Activated naive CD4-positive, alpha-beta T cell treated with anti-CD3 and anti-CD28 coated beads, Interleukin-2, amount 50 U/mL, for 72 hours (primary cell): ENCODE measurements at places on chromosomes 3 and 15.

GRCh38 chr3:127903611-127904375 lies 11.2 kb upstream of the KBTBD12 start:
- no peak for DNase-seq

DNA sequence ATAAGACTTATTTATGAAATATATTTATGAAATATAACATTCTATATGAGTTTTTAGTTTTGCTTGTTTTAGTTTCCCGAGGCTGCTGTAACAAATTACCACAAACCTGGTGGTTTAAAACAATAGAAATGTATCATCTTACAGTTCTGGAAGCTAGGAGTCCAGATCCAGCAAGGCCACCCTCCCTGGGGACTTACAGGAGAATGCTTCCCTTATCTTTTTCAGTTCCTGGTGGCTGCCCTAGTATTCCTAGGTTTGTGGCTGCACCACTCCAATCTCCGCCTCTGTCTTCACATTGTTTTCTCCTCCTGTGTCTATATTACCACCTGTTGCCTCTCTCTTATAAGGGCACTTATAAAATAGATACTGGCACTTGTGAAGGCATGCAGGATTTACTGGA lies 877.8 kb downstream of the TUSC7 start:
- DNase-seq: no peak

DNA sequence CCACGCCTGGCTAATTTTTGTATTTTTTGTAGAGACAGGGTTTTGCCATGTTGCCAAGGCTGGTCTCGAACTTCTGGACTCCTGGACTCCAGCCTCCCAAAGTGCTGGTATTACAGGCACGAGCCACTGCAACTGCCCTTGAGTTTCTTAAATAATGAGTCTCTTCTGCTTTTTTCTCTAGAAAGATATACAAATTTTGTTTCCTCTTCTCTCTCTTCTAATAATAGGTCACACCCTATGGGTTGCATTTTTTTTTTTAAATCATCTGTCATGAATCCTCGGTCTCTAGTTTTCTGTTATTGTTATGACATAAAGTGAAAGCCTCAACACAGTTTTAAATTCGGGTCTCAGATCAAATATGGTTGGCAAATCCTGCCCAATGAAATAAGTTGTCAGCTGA lies 111.2 kb downstream of the IL12A start:
- DNase-seq: no peak

DNA sequence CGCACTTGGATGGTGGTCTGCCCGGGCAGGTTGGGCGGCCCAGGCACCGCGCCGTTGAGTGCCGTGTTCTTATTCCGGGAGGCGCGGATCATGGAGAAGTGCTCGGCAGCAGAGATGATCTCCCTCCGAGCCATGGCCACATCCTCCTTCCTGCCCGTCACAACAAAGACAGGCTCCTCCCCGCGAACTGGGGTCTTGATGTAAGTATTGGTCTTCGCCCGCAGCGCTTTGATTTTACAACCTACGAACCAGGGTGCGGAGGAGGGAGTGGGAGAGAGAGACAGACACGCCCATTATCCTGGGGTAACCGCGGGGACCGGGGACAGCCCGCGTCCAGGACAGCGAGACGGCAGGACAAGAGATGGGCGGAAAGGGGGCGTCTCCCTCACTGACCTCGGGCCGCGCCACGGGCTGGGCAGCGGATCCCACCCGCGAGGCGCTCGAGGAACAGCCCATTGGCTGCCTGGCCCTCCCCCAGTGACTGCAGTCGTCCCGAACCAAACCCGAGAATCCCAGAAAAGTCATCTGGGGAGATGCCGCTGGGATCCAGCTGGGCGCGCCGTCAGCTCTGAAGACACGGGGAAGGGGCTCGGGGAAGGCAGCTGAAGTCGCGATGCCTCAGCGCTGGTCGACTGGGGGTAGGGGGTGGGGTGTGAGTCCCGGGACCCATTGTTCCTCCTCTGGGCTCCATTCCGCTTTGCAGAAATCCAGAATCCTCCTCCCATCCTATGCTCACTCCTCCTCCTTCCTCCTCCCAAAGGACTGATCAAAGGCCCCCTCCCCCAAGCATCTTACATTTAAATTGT lies 1.2 kb downstream of the MEX3B start:
- DNase-seq: no peak

GRCh38 chr3:127620637-127621375 lies 8.2 kb upstream of the PODXL2 start:
- DNase-seq: no peak
